Stimulated activated CD4-positive, alpha-beta T cell treated with anti-CD3 and anti-CD28 coated beads, Interleukin-4, amount 100 ng/mL, for 4 hours (primary cell): ENCODE measurements at places on chromosomes 4 and X.

- DNase-seq = no peak
Observed at GRCh38 chr4:79982601-79983322, 90.3 kb downstream of the ANTXR2 start.

DNA sequence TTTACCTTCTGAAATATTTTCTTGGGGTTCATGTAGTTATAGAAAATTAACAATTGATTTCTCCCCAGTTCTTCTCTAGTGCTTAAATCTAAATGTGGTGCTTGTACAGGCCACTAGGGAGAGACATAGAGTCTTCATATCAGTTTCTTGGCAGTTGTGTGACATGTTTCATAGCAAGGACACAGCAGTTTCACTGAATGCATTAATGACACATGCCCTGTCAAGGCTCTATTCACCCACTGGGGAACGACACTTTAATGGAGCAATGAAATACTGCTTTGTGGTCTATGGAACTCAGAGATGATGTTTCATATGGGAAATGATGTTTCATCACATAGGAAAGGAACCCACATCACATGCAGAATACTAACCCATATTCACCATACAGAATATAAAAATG is 2.8 kb downstream of the VEGFC start:
- DNase-seq = no peak

GRCh38 chr4:102751941-102752340 is 8.8 kb downstream of the MANBA start:
- no peak for DNase-seq

- DNase-seq = no peak
Observed at GRCh38 chrX:78327370-78328086, at the start of gene CYSLTR1. Gene CYSLTR1, minus strand, starts transcription at chrX:78327611. Its CDS starts 53,865 bp downstream, at chrX:78273746.

DNA sequence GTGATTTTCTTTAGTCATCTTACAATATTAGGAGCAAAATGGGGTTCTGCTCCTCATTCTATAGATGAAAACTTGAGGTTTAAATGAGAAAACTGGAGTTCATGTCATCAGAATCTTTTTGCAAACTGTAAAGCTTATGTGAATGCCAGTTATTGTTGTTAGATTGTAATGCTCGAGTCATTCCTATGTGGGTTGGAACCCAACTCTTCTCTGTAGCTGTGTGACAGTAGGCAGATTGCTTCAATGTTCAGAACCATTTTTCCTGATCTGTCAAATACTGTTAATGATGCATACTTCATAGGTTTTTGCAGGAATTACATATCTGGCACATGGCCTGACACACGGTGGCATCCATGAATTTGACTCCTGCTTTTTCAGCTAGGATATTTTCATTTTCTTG is 178.9 kb downstream of the RAPGEF2 start:
- no peak for DNase-seq

DNA sequence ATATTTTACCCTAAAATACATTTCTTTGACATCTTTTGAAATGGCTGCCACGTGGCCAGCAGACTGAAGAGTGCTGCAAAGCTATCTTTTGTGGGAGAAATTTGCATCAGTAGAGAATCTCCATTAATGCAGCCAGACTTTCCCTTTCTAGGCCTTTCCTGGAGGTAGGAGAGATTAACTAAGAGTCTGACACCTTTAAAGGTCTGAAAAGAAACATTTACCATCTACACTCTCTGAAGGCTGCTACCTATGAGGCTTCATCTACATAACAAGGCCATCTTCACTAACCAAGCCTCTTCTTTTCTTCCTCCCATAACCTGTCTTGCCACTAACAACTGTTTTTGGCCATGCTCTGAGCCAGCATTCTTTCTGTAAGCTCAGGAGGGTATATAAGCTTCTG is 17.8 kb upstream of the SPRY1 start:
- DNase-seq = no peak
